PC-9 (cell line): ENCODE measurements at places on chromosomes 16 and 17. TPM values are rescaled to one million over a fixed set of nuclear protein-coding genes. Genes with fewer than 3 reads are reported as not detected.

Gene FTSJ3
- total RNA-seq = 36.9 and 44.0 TPM in 2 replicates

Gene FBXL16
- total RNA-seq = 22.2 and 24.0 TPM in 2 replicates

Gene DYNLL2
- 29.3 and 36.2 TPM in 2 replicates for total RNA-seq

Gene HS3ST4
- not detected in 2 replicates for total RNA-seq

Gene VEZF1
- 29.9 and 50.9 TPM in 2 replicates for total RNA-seq

Gene HAS3
- total RNA-seq = 2.5 and 2.7 TPM in 2 replicates

DNA sequence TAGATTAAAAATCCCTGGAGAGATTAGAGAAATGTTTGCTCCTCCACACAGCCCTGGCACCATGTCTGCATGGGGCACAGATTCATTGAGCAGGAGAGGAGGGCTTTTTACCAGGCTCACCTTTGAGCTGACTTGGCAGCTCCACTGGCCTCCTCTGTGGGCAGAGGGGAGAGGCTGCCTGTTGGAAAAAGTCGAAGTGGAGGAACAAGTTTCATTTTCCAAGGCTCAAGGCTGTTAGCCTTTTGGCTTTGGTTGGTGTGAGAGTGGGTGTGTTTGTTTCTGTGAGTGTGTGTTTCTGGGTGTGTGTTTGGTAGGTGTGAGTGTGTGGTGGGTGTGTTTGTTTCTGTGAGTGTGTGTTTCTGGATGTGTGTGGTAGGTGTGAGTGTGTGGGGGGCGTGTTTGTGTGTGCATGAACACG lies 5.6 kb downstream of the TMEM238L start:
- peak; percentile 35 for DNase-seq

GRCh38 chr16:30088237-30088831 lies 3.4 kb downstream of the TBX6 start:
- DNase-seq = no peak

GRCh38 chr17:6408276-6408675 lies 26.6 kb downstream of the AIPL1 start:
- DNase-seq = no peak

DNA sequence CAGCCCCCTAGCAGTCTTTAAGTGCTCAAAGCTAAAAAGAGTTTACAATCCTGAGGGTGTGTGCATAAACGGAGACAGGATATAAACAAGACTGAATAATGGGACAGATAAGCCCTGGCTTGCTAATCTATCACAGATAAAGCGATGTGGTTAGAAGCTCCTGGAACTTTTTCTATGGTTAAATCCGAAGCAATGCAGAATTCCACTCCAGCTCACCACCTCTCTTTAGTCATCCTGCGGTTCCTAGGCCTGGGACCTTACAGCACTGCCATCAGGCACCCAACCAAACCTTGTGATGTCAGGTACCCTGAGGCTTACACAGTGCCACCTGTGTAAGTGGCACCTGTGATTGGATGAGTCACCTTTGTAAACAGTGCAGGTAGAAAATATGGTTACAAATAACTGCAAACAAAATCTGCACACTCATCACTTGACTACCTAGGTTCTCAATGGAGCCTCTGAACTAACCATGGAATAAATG lies 31.5 kb upstream of the B4GALNT2 start:
- peak; percentile 86 for DNase-seq

DNA sequence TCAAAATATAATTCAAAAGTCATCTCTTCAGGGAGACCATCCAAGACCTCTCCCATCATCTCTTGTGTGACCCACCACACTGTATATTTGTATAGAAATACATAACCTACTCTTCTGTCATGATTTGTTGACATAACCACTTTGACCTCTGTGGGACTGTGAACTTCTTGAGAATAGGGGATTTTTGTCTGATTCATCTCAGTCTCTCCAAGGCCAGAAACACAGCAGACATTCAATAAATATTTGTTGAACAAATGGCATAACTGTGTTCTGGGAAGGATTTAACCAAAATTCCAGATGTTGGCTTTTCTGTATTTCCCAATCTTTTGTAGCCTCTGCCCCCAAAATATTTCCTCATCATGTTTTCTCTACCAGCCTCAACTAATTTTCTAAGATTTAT lies 169.7 kb downstream of the CDH11 start:
- DNase-seq = no peak

- DNase-seq = peak; percentile 46
Observed at GRCh38 chr17:50426814-50427787, 1.1 kb downstream of the ACSF2 start.

- no peak for DNase-seq
Observed at GRCh38 chr16:66840883-66841282, 3.3 kb upstream of the CA7 start.

DNA sequence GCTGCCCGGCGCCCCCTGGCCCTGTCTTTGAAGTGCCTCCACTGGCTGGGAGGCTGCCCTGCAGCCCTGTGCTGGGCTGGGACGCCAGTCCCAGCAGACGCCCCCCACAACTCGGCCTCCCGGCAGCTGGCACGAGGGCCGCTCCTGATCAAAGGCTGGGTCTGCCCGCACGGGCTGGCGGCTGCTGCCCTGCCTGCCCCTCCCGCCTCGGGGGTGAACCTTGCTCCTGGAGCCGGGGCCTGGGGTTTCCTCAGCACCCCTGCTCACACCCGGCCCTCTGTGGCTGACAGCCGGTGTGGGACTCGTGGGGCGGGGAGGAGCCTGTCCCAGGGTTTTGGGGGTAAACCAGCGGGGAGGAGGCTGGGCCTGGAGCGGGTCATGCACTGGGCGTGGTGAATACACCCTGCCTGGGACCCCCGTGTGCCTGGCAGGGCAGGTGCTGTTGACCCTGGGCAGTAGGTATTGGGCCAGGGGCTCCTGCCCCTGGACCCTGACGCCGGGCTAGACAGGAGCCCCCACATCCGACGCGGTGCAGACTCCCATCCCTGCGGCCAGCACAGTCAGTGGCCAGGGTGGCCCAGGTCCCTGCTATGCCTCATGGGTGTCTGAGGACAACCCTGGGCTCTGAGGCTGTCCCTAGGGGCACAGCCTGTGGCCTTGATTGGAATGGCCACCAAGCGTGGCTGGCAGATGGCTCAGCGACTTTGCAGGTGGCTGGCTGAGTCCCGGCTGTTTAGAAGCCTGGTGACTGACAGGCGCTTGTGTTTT lies 21.7 kb downstream of the CENPX start:
- DNase-seq = no peak

- no peak for DNase-seq
Observed at GRCh38 chr16:86956437-86956836, 360.8 kb downstream of the C16orf95 start.

GRCh38 chr16:4690946-4691665 lies 2.3 kb upstream of the NUDT16L1 start:
- DNase-seq = no peak

GRCh38 chr17:77003699-77004098 lies 135.5 kb downstream of the MGAT5B start:
- no peak for DNase-seq

DNA sequence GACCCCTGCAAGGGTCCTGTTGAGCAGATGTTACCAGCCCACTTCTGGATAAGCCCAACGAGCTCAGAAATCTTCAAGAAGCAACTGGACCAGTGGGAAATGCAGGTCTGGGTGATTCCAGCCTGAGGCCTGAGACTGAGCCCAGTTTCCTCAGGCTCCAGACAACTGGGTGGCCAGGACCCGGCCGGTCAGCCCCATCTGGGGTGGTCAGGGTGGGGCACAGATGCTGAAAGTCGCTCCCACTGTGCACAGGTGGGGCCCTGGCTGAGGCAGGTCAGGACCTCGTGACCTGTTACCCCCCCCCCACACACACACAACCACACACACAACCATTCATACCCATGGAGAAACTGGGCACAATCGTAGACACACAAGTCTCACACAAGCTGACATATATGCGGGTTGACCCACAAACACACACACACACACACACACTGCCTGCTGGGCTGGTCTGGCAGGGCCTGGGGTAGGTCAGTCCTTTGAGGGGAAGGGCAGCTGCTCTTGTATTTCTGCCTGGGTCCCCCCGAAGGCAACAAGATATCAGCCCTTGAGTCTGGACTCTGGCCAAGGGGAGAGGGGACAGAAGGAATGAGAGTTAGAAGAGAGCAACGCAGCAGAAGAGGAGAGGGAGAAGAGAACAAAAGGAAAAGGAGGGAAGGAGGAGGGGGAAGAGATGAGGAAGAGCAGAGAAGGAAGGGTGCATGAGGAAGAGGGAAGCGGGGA lies 99.0 kb upstream of the CDH5 start:
- no peak for DNase-seq

GRCh38 chr16:55047903-55048497 lies 117.3 kb downstream of the IRX5 start:
- DNase-seq = no peak

DNA sequence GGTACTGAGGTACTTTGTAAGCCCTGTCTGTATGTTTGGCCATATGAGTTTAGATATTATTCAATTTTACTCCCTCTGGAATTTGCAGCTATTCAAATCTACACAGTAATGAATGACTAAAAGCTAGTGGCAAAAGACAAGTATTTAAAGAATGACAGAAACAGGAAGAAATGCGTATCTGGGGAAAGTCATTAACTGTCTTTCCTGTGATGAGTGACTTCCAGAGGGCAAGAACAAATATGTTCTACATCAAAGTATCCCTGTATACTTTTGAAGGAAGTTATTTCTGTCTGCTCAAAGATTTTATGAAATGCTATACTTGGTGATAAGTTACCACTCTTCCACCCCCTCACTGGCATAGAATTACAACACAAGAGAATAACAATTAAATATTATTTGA lies 489.3 kb upstream of the SOX9 start:
- no peak for DNase-seq

- DNase-seq = no peak
Observed at GRCh38 chr16:5416013-5416412, 318.4 kb upstream of the EEF2KMT start.

DNA sequence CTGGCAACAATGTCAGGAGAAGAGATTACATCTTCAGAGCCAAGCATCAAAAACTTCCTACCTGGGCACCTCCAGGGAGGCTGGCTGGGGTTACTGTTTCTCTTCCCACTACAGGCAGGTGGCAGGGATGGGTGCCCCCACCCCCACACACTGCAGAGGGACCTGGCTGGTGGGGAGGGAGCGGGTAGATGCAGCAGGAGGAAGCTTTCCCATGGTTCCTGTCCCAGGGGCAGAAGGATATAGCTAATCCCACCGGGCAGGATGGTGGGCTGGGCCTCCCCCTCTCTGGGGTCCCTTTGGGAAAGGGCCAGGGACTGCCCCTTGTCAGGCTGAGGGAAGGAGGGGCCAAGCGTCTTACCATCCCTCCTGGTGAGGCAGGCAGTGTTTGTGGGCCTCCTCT lies 16.7 kb upstream of the MTMR4 start:
- no peak for DNase-seq

DNA sequence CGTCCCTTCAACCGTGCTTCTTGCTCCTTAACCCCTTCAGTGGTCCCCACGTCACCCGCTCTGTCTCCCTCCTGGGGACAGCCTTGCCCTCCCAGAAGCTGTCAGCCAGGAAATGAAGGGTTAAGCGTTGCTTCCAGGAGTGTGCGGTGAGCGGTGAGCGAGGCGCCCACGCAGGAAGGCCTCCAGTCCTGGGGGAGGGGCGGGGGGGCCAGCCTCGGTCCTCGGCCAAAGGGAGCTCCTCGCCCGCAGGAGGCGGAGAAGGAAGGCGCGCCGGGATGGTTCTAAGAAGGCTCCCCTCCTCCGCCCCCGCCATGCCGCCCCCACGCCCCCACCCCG lies 2.3 kb downstream of the RBFOX3 start:
- DNase-seq = no peak

DNA sequence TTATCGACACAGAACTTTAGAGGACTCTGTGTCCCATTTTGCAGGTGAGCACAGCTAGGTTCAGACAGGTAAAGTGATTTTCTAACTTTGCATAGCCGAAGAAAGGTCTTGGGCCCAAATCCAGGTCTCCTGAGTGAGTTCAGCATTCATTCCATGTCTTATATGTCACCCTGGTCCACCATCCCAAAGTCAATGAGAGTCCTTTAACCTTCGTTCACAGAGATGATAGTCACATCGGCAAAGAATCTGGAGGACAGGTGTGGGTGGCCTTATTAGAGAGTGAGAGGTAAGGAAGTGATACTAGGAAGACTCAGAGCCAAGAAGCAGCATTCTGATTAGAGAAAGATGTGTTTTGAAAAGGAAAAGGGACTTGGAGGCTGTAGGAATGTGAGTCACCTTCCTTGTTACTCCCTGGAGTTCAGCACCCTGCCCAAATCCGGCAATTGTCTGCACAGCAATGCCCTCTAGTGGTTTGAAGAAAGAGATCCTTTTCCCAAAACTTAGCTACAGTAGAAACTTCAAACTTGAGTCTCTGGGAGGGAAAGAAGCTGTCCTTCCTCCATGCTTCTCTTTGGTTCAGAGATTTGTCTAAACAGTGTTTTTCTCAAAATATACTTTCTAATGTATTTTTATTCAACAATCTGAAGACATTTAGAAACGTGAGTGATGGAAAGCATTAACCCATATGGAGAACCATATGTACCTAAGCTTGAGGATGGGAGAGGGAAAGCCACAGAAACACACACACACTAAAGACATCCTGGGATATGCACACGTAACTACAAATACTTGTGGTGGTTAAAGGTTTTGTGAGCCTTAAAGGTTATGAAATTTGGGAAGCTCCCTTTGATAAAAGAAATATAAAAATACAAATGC lies 96.4 kb upstream of the SHISA6 start:
- peak; percentile 14 for DNase-seq

- DNase-seq = no peak
Observed at GRCh38 chr16:69345923-69346322, 5.7 kb downstream of the TMED6 start.

DNA sequence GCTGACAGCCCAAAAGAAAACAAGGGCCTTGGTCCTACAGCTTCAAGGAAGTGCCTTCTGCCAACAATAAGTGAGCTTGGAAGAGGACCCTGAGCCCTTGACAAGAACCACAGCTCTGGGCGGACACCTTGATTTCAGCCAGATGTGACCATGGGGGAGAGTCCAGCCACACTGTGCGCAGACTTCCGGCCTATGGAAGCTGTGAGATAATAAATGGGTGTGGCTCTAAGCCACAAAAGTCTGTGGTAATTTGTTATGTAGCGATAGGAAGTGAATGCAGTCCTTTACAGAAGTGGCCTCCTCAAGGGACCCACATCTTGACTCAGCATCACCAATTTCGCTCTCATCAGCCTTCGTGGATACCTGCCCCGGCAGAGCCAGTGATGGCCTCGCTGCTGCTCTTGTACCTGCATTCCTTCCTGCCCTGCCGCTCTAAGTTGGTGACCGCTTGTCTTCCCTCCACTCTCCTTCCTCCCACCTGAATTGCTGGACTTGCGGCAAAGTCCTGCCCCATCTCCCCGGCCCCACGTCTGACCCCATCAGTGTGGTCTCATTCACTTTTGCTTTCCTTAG lies 29.3 kb downstream of the PRSS54 start:
- no peak for DNase-seq

- no peak for DNase-seq
Observed at GRCh38 chr16:81442916-81443687, 1.5 kb upstream of the CMIP start.

- no peak for DNase-seq
Observed at GRCh38 chr16:2339521-2340484, 725 bp downstream of the ABCA3 start.

DNA sequence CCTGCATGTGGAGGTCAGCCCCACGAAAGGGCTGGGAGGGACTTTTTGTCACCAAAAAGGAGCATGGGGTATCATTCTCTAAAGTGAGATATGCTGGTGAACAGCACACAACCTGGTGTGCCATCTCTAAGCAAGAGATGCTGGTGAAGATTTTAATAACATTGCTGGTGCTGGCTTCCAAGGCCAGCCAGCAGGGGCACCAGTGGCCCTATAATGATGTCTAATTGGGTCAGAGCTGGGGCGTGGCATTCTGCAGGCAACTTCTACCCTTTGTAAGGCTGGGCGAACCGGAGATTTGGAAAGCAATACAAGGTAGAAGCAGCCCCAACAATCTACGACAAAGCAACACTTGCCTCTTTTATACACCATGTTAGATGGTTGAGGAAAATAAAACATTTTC lies 16.8 kb downstream of the SDR42E1 start:
- no peak for DNase-seq

- no peak for DNase-seq
Observed at GRCh38 chr16:65377195-65377594, 255.3 kb upstream of the CDH11 start.
